ENCODE measurements at places on chromosomes 4 and X.

- H3K27me3 ChIP-seq = no peaks in the 10 kb centered on the region
- no peak overlapping the region for H3K27ac ChIP-seq
- no peak overlapping the region for H3K4me3 ChIP-seq
- no peak for DNase-seq
- no peaks in the 10 kb centered on the region for H3K4me1 ChIP-seq
- H3K36me3 ChIP-seq = no peaks in the 10 kb centered on the region
These were observed 3.1 kb downstream of the PHEX start for GRCh38 chrX:22035236-22035635.

- H3K4me1 ChIP-seq = no peaks in the 10 kb centered on the region
- H3K27me3 ChIP-seq = no peaks in the 10 kb centered on the region
- no peak for DNase-seq
- H3K27ac ChIP-seq = no peak overlapping the region
- no peaks in the 10 kb centered on the region for H3K36me3 ChIP-seq
These were observed 2.1 kb downstream of the NUP62CL start for GRCh38 chrX:107204068-107204605.

GRCh38 chr4:55500072-55500471 is 46.6 kb downstream of the CLOCK start:
- peaks cover 3% of the 10 kb centered on the region for H3K36me3 ChIP-seq
- H3K4me1 ChIP-seq = no peaks in the 10 kb centered on the region
- no peak overlapping the region for H3K27ac ChIP-seq

DNA sequence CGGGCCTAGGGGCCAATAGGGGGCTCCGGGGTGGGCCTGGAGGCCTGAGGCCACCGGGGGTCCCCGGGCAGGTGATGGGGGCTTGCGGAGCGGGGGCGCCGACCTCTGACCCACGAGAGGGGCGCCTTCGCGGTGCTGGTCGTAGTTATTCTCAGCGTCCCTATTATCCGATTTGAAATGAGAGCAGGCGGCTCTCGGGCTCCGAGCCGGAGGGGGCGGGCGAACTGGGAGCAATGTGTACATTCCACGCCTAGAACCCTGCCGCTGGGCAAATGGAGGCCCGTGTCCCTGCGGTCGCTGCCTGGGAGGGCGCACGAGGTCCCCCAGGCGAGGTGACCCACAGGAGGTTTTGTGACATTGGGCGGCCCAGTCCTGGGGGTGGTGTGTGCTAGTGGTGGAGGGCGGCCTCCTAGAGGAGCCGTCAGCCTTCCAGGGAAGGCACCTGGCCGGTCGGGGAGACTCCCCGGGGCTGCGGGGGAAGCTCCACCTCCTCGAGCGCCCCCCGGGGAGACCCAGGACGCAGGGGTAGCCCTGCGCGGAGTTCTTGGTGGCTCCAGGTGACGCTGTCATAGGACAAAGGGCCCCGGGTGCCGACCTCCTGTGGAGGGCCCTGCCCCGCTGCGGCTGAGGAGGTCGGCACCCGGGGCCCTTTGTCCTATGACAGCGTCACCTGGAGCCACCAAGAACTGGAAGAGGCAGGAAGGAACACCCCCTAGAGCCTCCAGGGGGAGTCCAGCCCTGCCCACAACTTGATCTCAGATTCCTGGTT is 102.6 kb upstream of the PRKX start:
- no peak for DNase-seq
- no peaks in the 10 kb centered on the region for H3K36me3 ChIP-seq
- H3K27ac ChIP-seq = peak overlapping the region; percentile 68
- no peaks in the 10 kb centered on the region for H3K27me3 ChIP-seq
- peaks cover 17% of the 10 kb centered on the region for H3K4me1 ChIP-seq

GRCh38 chrX:144219035-144219434 is 335.2 kb downstream of the UBE2NL start:
- DNase-seq = no peak
- no peaks in the 10 kb centered on the region for H3K36me3 ChIP-seq
- H3K4me3 ChIP-seq = no peak overlapping the region
- no peaks in the 10 kb centered on the region for H3K27me3 ChIP-seq
- no peak overlapping the region for H3K27ac ChIP-seq
- no peaks in the 10 kb centered on the region for H3K4me1 ChIP-seq

DNA sequence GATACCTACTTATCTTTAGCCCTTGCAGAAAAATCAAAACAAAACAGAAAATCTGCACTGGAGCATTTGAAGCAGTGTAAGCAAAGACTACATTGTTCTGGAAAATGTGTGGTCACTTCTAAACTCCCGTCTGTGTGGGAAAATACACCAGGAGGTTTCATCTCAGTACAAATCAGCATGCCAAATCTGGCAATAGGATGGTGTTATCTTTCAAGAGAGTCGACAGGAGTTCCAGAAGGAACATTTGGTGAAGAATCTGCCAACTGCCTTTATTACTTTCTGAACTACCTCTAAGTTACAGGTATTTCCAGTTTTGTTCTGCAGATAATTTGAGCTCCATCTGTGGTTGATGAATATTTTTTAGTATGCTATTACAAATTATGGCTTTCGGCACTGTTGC is 1348.0 kb downstream of the RAPGEF2 start:
- no peaks in the 10 kb centered on the region for H3K4me1 ChIP-seq
- no peak for DNase-seq
- H3K27ac ChIP-seq = no peak overlapping the region
- H3K27me3 ChIP-seq = no peaks in the 10 kb centered on the region

GRCh38 chr4:154961263-154961662 is 180.2 kb downstream of the RBM46 start:
- H3K27ac ChIP-seq = no peak overlapping the region
- no peaks in the 10 kb centered on the region for H3K27me3 ChIP-seq
- no peak for DNase-seq
- H3K4me3 ChIP-seq = no peak overlapping the region

GRCh38 chr4:45668128-45668527 is 455.7 kb downstream of the GABRG1 start:
- no peaks in the 10 kb centered on the region for H3K4me1 ChIP-seq
- no peaks in the 10 kb centered on the region for H3K27me3 ChIP-seq
- H3K27ac ChIP-seq = no peak overlapping the region
- DNase-seq = no peak
- H3K36me3 ChIP-seq = no peaks in the 10 kb centered on the region
- H3K4me3 ChIP-seq = no peak overlapping the region

- no peak overlapping the region for H3K27ac ChIP-seq
- peak overlapping the region; percentile 4 for H3K4me3 ChIP-seq
- no peaks in the 10 kb centered on the region for H3K4me1 ChIP-seq
- no peaks in the 10 kb centered on the region for H3K27me3 ChIP-seq
- H3K36me3 ChIP-seq = no peaks in the 10 kb centered on the region
These were observed 18.0 kb downstream of the FAM9A start for GRCh38 chrX:8783097-8783713.

- no peaks in the 10 kb centered on the region for H3K36me3 ChIP-seq
- no peak for DNase-seq
- H3K4me1 ChIP-seq = no peaks in the 10 kb centered on the region
- H3K4me3 ChIP-seq = no peak overlapping the region
- H3K27me3 ChIP-seq = no peaks in the 10 kb centered on the region
These were observed 855.6 kb downstream of the CCSER1 start for GRCh38 chr4:90982813-90983212.

- DNase-seq = no peak
- no peaks in the 10 kb centered on the region for H3K4me1 ChIP-seq
- no peaks in the 10 kb centered on the region for H3K36me3 ChIP-seq
- no peaks in the 10 kb centered on the region for H3K27me3 ChIP-seq
- no peak overlapping the region for H3K27ac ChIP-seq
- no peak overlapping the region for H3K4me3 ChIP-seq
These were observed 83.9 kb downstream of the MAD2L1 start for GRCh38 chr4:119982756-119983155.

- H3K4me1 ChIP-seq = no peaks in the 10 kb centered on the region
- no peaks in the 10 kb centered on the region for H3K36me3 ChIP-seq
- DNase-seq = no peak
- H3K27ac ChIP-seq = no peak within 1 kb of the TSS
These were observed at the start of gene RBM47 for GRCh38 chr4:40629401-40630334. TSS of gene RBM47 (minus strand) at chr4:40629864. CDS start at chr4:40438893, 190,971 bp downstream.

DNA sequence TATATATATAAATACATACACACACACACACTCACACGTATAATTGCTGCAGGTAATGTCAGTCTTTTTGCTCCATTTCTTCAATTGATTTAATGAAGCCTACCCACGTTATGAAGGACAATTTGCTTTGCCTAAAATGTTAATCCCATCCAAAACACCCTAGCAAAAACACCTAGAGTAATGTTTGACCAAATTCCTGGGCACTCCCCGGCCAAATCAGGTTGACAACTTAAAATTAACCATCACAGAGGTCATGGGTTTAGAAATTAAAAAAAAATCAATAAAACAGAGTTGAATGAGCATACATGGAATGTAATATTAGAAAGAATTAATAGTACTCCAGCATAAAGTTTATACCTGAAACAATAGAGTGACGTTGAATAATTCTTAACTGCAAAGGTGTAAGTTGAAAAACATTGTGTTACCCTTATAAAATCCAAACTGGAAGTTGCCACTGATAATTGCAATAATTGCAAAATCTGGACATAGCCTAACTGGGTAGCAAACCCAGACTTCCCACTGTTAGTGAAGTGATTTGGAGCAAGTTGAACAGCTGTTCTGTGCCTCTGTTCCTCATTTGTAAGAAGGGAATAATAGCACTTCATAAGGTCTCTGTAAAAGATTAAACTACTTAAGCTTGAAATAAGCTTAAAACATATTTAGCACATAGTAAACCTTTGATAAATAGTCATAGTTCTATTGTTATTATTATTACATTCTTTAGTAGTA is 2120.5 kb downstream of the PCDH7 start:
- H3K27ac ChIP-seq = no peak overlapping the region
- no peaks in the 10 kb centered on the region for H3K27me3 ChIP-seq
- no peak overlapping the region for H3K4me3 ChIP-seq
- no peaks in the 10 kb centered on the region for H3K4me1 ChIP-seq

DNA sequence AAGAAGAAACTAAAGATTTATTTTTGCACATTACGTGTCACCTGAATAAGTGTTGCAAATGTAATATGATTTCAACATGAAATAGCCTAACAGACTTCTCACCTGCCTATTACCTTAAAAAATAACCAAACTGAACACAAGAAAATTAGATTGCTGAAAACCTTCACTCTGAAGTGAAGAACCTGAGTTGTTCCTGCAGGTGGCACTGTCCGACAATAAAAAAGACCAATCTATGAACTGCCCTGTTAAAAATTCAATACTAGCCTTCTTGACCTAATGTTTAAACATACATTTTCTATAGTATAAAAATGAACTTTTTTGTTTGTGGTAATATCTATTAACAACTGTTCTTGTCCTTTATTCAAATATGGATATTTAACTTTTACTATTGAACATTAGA is 69.2 kb upstream of the PNPLA4 start:
- H3K36me3 ChIP-seq = no peaks in the 10 kb centered on the region
- no peak overlapping the region for H3K4me3 ChIP-seq
- H3K27ac ChIP-seq = no peak overlapping the region

GRCh38 chrX:41019041-41019392 is 66.2 kb upstream of the USP9X start:
- H3K27me3 ChIP-seq = no peaks in the 10 kb centered on the region
- H3K36me3 ChIP-seq = no peaks in the 10 kb centered on the region
- no peaks in the 10 kb centered on the region for H3K4me1 ChIP-seq

GRCh38 chr4:106753426-106753825 is 282.7 kb downstream of the DKK2 start:
- no peaks in the 10 kb centered on the region for H3K36me3 ChIP-seq
- no peak overlapping the region for H3K27ac ChIP-seq
- H3K27me3 ChIP-seq = no peaks in the 10 kb centered on the region
- DNase-seq = no peak
- H3K4me1 ChIP-seq = no peaks in the 10 kb centered on the region

- H3K36me3 ChIP-seq = no peaks in the 10 kb centered on the region
- no peaks in the 10 kb centered on the region for H3K4me1 ChIP-seq
- no peak overlapping the region for H3K4me3 ChIP-seq
- no peak for DNase-seq
These were observed 283.0 kb upstream of the GPC4 start for GRCh38 chrX:133698298-133698697.

GRCh38 chr4:21778702-21779101 is 169.9 kb downstream of the KCNIP4 start:
- no peak overlapping the region for H3K27ac ChIP-seq
- H3K27me3 ChIP-seq = no peaks in the 10 kb centered on the region
- no peak overlapping the region for H3K4me3 ChIP-seq
- no peak for DNase-seq
- no peaks in the 10 kb centered on the region for H3K36me3 ChIP-seq
- H3K4me1 ChIP-seq = no peaks in the 10 kb centered on the region

GRCh38 chr4:147586032-147586431 is 31.2 kb upstream of the TMEM184C start:
- H3K27ac ChIP-seq = no peak overlapping the region
- no peaks in the 10 kb centered on the region for H3K4me1 ChIP-seq
- no peaks in the 10 kb centered on the region for H3K27me3 ChIP-seq
- no peak overlapping the region for H3K4me3 ChIP-seq
- H3K36me3 ChIP-seq = no peaks in the 10 kb centered on the region

- H3K36me3 ChIP-seq = peaks cover 7% of the 10 kb centered on the region
- no peak overlapping the region for H3K27ac ChIP-seq
- H3K4me1 ChIP-seq = no peaks in the 10 kb centered on the region
- no peak for DNase-seq
- no peak overlapping the region for H3K4me3 ChIP-seq
These were observed 17.2 kb downstream of the RASGEF1B start for GRCh38 chr4:81454499-81454898.

DNA sequence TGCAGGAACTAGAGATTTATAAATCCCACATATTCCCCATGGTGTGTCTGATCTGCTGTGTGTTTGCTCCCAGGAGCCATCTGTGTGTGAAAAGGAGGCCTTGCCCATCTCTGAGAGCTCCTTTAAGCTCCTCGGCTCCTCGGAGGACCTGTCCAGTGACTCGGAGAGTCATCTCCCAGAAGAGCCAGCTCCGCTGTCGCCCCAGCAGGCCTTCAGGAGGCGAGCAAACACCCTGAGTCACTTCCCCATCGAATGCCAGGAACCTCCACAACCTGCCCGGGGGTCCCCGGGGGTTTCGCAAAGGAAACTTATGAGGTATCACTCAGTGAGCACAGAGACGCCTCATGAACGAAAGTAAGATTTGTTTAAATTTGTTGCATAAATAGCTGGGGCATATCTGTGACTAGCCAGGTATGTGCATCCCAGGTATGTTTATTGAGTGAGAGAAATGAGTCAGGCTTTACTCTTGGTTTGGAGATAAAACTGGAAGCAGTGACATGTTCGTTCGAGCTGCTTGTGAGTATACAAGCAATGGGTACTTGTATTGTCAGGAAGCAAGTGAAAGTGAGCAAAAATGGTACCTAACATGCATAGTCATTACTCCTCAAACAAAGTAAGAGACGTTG is 89.5 kb downstream of the PTTG2 start:
- H3K36me3 ChIP-seq = peaks cover 35% of the 10 kb centered on the region
- H3K27ac ChIP-seq = no peak overlapping the region
- H3K4me3 ChIP-seq = no peak overlapping the region
- DNase-seq = no peak
- H3K27me3 ChIP-seq = no peaks in the 10 kb centered on the region
- no peaks in the 10 kb centered on the region for H3K4me1 ChIP-seq

- no peaks in the 10 kb centered on the region for H3K4me1 ChIP-seq
- DNase-seq = peak; percentile 50
- no peaks in the 10 kb centered on the region for H3K27me3 ChIP-seq
- no peak overlapping the region for H3K27ac ChIP-seq
- H3K4me3 ChIP-seq = no peak overlapping the region
- H3K36me3 ChIP-seq = no peaks in the 10 kb centered on the region
These were observed 7.2 kb upstream of the IDS start for GRCh38 chrX:149512225-149512885.

All from effector memory CD4-positive, alpha-beta T cell (primary cell).